Pulmonary artery endothelial cell (primary cell): ENCODE measurements at places on chromosomes 2 and 18.
A peak's percentile ranks its signal among the peaks of the same experiment; 100 is the strongest.

GRCh38 chr2:196607073-196607472 lies 32.4 kb upstream of the CCDC150 start:
- peak; percentile 74 for DNase-seq

GRCh38 chr2:168439536-168439935 lies 16.5 kb upstream of the CERS6 start:
- DNase-seq: no peak

- no peak for DNase-seq
These were observed 1.7 kb upstream of the PRKD3 start for GRCh38 chr2:37326285-37326684.

- DNase-seq: no peak
These were observed 204.6 kb downstream of the SP3 start for GRCh38 chr2:173760553-173760952.

DNA sequence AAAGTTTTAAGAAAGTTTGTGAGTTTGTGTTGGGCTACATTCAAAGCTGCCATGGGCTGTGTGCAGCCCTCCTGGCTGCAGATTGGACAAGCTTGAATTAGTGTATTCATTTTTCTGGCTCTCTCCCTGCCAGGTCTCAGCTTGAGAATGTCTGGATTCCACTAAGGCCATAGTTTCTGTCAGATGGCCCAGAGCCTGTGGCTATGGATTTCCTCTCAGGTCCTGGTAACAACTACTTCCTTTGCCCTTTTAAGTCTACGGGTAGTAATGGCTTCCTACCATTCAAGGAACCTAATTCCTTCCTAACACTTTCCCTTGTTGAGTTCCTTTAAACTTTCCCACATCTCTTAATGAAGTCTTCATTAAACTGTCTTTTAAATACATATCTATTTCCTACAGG lies 24.3 kb upstream of the PSMD14 start:
- no peak for DNase-seq

- DNase-seq: no peak
These were observed 15.6 kb upstream of the OTOF start for GRCh38 chr2:26493566-26493965.

DNA sequence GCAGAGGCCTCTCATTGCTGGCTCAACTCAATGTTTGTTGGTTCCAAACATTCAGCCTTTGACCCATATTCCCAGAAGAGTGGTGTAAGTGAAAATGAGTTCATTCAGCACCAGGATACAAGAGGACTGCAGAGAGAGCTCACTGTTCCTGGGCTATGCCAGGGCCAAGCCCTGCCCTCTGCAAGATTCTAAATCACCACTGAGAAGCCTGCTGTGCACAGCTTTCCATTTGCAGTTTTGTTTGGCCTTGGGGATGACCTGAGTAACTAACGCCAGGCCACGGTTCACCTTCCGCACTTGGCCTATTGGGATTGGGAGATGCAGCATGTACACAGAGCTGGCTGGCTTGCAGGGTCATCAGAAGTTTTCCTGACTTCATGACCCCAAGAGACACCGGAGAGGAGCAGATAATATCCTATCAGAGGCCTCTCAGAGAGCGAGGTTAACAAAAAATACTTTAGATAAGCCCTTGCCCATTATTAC lies 12.6 kb downstream of the GKN1 start:
- DNase-seq: no peak

GRCh38 chr2:8548619-8549150 lies 133.2 kb upstream of the ID2 start:
- DNase-seq: no peak

- no peak for DNase-seq
These were observed 24.4 kb downstream of the EIF4E2 start for GRCh38 chr2:232574674-232575403.

DNA sequence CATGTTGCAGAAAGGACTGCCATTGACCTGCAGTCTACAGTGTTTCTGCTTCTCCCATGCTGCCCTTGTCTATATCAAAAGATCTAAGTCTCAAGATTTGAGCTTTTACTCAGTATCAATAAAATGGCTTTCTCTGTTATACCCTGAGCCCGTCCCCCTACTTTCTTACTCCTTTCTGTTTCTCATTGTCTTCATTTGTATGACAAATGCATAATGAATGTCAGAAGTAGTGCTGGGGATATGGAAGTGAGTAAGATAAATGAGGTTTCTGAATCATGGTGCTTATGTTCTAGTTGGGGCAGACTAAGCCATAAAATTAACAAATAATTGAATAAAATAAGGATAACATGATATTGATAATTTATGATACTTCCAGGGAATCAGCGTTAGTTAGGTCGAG lies 128.6 kb downstream of the PARD3B start:
- DNase-seq: peak; percentile 49

DNA sequence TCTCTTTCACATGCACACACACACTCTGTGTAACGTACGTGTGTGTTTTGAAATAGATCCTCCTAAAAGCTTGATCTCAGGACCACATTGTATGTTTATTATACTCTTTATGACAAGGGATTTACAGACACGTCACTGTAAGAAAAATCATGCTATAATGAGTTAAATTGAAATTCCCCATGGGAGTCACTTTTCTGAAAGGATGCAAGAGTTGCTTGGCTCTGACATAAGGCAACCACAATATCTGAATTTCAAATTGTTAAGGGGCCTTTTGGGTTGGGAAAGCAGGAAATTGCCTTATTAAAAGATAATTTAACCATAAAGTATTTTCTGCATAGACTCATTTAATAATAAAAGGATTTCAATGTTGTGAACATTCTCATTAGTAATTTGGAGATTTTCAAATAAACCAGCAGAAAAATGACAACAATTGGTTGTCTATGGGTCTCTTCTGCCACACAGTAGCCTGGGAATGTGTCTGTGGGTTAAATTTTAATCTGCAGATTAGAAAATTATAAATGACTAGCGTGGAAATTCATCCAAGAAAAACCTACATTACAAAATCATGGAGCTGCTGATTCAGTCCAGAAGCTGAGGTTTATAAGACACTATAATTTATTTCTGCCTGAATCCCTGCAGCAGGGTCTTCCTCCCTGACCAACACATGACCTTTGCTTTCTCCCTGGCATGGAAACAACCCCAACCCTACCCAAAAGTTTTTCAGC lies 75.9 kb upstream of the PID1 start:
- DNase-seq: no peak

GRCh38 chr18:77124452-77124922 lies 8.1 kb downstream of the MBP start:
- no peak for DNase-seq

DNA sequence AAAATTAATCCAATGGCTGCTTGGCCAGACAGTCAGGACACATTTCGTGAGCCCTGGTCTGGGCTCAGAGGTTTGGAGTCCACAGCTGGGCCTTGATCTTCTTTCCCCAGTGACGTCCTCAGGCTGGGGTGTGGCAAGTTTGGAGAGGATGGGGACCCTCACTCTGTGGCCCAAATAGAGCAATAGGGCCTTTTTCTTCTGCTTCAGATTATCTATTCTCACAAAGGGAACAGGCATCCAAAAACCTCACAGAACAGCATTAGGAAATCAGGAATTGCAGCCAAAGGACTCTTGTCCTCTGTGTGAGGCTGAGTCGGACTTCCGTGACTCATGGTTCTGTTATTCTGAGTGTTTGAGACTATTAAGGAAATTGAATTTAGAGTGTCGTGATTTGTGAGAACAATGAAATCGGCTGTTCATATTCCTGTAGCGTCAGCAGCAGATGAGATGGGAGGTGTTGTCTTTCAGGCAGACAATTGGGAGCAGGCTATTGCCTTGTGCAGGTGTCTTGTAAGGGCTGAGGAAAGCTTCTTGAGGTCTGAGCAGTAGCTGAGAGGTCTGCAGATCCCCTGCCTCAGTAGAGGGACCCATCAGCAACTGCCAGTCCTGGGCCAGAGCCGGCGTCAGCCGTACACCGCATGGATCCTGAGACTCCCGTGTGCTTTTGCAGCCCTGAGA lies 113.8 kb downstream of the SH3RF3 start:
- peak; percentile 72 for DNase-seq

DNA sequence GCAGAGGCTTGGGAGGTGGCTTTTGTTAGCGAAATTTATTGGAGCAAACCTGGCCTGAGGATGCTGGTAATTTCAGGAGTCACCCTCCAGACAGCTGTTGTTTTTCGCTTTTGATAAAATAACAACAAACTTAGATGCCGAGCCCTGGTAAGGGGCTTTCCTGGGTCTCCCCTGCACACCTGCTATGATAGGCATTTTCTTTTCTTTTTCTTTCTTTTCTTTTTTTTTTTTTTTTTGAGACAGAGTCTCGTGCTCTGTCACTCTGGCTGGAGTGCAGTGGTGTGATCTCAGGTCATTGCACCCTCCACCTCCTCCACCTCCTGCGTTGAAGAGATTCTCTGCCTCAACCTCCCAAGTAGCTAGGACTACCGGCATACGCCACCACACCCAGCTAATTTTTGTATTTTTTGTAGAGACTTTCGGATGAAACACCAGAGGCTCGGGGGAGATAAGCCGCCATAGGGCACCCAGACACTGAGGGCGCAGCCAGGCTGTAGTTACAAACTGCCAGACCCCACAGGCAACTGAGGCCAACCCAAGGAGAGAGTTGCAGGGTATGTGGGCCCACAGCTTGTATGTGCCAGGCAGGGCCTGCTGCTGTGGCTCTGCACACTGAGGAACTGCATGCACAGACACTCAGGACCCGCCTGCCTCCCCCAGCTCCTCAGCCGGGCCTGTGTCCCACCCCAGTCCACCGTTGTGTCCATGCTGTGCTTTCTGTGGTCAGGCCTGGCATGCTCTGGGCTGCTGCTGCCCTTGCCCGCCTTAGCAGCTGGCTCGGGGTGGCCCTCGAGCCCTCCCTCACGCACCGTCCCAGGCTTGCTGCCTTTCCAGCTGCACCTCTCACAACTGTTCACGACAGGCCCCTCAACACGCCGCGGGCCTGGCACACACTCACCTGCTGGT lies 3.9 kb downstream of the GYPC start:
- no peak for DNase-seq

GRCh38 chr2:145617906-145618305 lies 1098.0 kb upstream of the ZEB2 start:
- no peak for DNase-seq

GRCh38 chr2:9745153-9745899 lies 97.9 kb upstream of the TAF1B start:
- DNase-seq: no peak

GRCh38 chr18:73254564-73254963 lies 386.8 kb upstream of the NETO1 start:
- DNase-seq: no peak

GRCh38 chr2:190180313-190181122 lies 118.0 kb upstream of the MSTN start:
- no peak for DNase-seq

DNA sequence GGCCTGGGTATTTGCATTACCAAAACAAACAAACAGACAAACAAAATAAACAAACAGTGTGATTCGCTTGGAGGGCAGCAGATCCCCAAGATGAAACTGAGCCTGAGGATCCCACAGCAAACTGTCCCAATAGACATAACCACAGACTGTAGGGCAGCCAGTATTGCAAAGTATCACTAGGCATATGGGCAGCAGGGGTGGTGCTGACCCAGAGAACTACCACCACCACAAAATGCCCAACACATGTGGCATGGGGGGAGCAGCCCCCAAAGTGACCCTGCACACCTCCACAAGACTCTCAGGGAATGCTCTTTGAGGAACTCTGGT lies 330.1 kb downstream of the CYRIA start:
- no peak for DNase-seq

DNA sequence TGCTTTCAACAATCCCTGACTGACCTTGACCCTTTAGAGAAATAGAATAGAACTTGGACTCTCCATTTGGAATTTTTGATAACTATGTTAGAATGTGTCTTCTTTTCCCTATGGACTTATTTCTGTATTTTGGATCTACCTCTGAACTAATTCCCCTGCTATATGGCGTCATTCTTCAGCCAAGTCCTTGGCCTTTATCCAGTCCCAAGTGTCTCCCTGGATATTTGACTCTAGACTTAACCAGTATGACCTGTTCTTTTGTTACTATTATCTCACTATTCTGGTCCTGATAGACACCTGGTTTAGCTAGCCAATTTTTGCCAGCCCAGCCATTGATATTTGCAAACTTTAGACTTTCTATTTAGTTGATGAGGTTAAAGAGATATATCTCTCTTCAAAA lies 186.8 kb downstream of the KCNS3 start:
- DNase-seq: no peak

DNA sequence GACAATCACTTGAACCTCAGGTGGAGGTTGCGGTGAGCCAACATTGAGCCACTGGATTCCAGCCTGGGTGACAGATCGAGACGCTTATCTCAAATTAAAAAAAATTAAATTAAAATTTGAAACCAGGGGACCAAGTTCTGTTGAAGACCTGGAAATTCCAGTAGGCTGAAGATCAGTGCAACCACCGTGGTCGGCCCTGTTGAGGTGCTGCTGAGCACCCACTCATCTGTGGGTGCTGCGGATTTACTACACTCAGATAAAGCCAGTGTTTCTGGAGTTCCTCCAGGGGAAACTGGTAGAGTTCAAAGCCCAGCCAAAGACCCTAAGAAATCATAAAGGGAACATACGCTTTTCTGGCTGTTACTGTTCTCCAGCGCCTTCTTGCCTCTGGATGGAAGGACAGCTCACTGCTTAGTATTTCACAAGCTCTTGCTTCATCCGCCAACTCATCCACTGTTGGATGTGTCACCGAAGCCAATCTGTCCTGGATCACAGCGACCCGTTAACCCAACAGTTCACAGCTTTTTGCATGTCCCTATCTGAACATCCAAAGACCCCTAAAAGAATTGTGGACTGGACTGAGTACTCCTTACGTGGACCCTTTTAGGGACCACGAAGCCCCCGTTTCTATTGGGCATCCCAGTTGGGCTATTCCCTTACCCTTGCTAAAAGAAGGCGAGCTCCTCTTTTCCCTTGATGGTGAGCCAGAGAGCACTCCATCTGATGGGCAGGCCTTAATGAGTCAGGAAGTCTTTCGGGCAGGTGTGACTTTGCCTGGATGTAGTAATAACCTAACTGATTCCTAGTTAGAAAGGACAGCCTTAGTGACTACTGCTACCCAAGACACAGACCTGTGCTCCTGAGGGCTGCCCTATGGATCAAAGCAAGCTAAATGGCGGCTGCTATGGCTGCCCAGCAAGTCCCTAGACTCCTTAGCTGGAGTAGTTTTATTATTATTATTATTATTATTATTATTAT lies 6.0 kb upstream of the ALPP start:
- DNase-seq: no peak

DNA sequence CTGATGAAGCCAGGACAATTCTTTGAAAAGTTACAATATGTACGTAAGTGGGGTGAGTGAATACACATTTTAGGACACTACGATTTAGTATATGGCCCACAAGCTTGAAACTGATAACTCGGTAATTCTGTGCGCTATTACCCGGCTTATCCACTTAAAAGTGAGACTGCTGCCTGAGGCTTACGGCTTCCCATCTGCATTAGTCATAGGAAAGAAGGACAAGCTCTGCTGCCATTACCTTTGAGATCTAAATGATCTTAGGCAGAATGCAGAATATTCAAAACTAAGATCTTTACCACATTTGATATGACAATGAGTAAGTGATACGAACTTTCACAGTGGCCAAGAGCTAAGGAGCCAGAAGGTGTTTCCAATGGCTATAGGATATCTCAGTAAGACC lies 133.3 kb downstream of the GAREM1 start:
- no peak for DNase-seq

GRCh38 chr18:48338915-48339314 lies 70.3 kb downstream of the ZBTB7C start:
- no peak for DNase-seq
